ENCODE measurements at places on chromosomes 7 and 10.

DNA sequence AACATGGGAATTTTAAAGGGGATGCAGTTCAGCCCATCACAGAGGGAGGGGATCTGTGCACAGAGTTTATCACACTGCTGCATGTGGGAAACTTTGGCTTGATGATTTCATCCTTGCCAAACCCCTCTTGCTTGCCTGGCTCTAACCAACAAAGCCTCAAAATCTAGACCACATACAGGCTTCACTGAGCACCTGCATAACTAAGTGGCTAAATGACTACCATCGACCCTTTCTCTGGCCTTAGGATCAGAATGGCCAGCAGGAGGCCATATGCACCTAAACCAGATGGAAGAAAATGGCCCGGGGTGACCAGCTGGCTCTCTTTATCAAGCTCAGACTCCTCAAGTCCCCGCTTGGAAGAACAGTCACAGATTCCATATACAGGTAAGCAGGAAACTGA is 15.6 kb upstream of the ZNF25 start:
- no peak for DNase-seq

- peak; percentile 68 for DNase-seq
Observed at GRCh38 chr7:129845178-129845971, 107.4 kb downstream of the UBE2H start.

DNA sequence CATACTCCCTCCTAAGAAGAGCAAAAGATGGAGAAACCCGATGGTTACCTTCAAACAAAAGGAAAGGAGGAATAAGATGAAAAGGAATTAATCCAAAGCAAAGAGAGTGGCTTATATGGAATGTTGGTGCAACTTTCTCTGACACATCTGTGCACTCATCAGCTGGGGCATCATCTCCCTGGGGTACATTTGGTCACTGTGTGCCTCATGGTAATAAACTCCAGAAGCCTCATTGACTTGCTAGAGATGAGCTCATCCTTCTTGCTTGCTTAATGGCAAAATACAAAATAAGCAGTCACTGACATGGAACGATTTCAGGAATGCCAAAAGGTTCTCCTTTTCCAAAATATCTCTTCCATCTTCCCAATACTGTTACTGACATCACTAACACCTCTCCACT is 22.5 kb downstream of the CAV1 start:
- no peak for DNase-seq

DNA sequence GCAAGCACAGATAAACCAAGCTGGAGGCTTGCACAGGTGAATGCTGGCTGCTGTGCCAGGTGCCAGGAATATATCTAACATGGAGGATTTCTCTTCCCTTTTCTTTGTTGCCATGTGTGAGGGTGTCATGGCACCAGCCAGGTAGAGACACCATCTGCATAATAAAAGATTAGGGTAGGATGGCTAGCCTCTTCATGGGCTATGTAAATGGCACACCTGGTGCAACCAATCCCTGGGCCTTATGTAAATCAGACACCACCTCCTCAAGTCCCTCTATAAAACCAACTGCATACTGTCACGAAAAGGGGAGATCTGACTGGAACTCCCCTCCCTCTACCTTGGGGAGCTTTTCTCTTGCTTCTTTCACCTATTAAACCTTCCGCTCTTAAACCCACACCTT is 322.5 kb upstream of the POM121L12 start:
- DNase-seq: no peak

DNA sequence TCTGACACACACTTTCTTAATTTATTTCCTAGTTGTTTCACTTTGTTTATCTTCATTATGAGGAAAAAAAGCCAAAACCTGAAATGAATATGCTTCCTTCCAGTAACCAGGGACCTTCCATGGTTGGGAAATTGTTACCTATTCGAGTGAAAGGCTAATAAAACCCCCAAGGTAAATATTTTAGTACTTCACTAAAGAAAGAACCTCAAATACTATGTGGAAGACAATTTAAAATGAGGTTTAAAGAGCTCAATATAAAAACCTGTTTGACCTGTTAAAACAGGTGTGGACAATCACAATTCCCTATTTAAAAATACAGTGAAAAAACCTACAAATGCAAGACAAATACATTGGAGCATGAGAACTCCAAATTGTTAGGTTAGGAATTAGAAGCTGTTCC is 192.6 kb downstream of the CFTR start:
- DNase-seq: no peak

- DNase-seq: peak; percentile 38
Observed at GRCh38 chr7:387132-388022, 97.4 kb downstream of the FOXL3 start.

DNA sequence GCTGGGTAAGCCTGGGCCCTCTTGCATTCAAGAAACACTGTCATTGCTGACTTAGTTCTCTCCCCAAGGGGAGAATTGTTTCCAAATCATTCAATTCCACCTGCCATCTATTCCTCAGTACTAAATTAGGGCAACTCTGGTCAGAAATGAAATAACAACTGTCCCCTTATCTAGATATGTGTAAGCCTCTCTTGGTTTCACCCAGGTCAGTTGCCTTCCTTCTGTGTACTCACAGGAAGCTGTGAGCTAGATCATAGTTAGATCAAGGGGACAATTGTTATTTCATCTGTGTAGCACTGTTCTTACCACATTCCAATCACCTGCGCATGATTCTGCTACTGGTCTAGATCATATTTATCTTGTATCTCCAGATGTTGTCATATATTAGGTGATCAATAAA is 483.0 kb upstream of the SORCS1 start:
- no peak for DNase-seq

DNA sequence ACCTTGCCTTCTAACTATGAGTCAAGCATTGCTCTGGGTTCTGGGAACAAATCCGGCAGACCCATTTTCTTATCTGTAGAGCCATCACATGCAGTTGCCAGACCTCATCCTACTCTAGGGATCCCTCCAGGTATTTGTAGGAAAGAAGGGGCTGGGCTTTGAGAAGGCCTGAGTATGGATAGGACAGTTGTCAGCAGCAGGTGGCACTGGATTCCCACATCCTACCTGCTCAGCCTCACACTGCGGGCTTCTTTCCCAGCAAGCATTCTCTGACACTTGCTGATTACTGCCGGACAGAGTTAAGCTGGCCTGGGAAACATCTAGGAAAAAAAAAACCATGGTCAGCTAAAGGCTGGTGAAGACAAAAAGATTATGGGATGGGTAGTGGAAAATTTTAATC is 224.1 kb downstream of the CCSER2 start:
- DNase-seq: no peak

- peak; percentile 75 for DNase-seq
Observed at GRCh38 chr10:61899997-61900828, 1.3 kb upstream of the ARID5B start.

GRCh38 chr10:61975391-61975932 is 74.0 kb downstream of the ARID5B start:
- peak; percentile 64 for DNase-seq

- no peak for DNase-seq
Observed at GRCh38 chr7:106339513-106340246, 54.9 kb upstream of the NAMPT start.

- no peak for DNase-seq
Observed at GRCh38 chr10:3951993-3952392, 167.0 kb upstream of the KLF6 start.

- no peak for DNase-seq
Observed at GRCh38 chr7:13032084-13032483, 344.7 kb downstream of the ARL4A start.

DNA sequence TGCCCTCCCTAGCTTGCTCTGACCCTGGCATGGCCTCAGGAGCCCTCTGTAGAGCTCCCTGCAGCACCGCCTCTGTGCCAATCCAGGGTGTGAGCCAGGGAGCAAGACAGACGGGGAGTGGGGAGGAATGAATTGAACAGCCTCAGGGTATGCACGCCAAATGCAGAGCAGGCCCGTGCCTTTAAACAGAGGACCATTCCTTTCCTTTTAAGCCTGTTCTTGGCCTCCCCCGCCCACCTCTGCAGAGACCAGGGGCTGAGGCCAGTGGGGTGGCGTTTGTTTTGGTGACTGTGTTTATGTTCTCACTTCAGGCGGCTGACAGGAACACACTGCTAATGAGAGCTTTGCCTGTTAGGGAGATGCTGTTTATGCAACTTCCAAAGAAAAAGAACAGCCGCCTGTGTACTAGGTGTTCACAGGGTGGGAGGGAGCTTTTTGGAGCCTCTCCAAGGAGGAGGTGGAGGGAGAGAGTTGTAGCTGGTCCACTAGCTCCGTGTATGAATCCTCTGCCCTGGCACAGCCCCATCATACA is 528.1 kb upstream of the DPP6 start:
- DNase-seq: peak; percentile 77

GRCh38 chr10:74433993-74434392 is 283.0 kb downstream of the ADK start:
- DNase-seq: no peak

- peak; percentile 27 for DNase-seq
Observed at GRCh38 chr10:5545011-5545410, 20.2 kb downstream of the CALML3 start.

DNA sequence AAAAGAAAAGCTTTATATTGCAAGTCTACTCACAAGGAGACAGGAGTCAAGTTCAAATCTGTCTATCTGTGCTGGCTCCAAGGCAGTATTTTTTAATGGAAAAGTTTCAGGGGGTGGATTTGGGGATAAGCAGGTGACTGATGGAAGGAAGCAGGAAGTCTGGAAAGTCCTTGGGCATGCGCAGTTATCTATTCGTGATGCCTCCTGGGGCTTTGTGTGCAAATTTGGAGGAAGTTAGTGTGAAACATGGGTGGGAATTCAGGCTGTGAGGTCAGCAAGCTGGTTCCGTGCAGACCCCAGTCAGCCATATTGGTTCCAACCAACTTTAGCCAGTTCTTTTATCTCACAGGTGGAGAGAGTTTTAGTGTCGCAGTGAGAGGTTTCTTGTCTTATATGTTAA is 140.0 kb downstream of the FRMD4A start:
- peak; percentile 19 for DNase-seq

- DNase-seq: no peak
Observed at GRCh38 chr7:123562121-123562520, 4.5 kb upstream of the NDUFA5 start.

GRCh38 chr7:209906-210305 is 17.5 kb downstream of the FAM20C start:
- no peak for DNase-seq

DNA sequence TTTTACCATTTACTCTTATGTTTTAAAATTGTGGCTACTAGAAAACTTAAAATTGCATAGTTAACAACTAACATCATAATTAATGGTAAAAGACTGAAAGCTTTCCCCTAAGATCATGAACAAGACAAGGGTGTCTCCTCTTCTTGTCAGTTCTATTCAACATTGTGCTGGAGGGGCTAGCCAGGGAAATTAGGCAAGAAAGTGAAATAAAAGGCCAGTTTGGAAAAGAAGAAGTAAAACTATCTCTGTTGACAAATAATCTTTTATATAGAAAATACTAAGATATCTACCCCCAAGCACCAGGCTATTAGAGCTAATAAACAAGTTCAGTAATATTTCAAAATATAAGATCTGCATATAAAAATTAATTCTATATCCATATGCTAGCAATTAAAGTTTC is 46.9 kb upstream of the MXI1 start:
- DNase-seq: no peak

DNA sequence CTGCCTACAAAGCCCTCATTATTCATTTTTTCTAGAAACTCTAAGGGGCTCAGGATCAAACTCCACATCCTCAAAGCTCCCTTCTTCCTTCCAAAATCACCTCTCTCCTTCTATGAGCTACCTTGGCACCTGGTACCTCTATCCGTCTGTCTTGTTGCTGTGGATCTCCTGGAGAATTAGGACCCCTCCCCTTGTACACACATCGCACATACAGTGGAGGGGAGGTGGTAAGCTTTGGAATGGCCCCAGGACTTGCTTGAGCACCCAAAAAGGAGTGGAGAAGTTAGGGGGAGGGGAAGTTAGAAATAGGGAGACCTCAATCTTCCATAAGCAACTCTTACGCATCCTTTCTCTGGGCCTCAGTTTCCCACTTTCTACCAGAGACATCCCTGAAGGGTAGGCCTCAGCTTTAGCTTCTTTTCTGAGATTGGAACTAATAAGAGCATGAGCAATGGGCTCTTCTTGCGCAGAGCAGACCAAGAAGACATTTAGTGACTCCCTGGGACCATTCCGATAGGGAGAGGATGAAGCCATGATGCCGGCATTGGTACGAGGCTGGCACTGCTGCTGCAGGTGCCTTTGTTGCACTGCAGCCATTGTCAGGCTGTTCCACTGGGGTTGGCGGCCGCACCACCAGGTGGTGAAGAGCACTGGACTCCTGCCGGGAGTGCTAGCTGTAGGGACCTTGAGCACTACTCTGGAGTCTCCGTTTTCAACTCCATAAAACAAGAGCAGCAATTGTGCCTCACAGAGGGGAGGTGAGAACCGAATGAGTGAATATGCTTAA is 4.5 kb downstream of the CYP26C1 start:
- DNase-seq: no peak

GRCh38 chr10:100970914-100971811 is 1.9 kb downstream of the SEMA4G start:
- DNase-seq: peak; percentile 47

- DNase-seq: no peak
Observed at GRCh38 chr10:113004069-113004618, 54.1 kb downstream of the TCF7L2 start.

- DNase-seq: peak; percentile 76
Observed at GRCh38 chr10:9198611-9199010, 1144.1 kb downstream of the GATA3 start.

DNA sequence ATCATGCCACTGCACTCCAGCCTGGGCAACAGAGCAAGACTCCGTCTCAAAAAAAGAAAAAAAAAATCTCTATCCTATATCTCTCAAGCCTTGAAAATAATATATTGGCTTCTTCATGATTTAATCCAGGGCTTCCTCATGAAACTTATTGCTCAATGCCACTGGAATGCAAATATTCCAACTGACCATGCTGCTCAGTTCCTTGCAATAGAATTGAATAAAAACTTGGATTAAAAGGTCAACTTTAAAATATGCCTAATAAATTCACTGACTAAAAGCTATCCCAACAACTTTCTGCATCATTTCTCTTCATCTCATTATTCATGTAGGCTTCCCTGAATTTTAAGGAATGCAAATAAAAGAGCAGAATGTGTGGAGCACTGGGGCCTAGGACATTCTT is 42.1 kb upstream of the NOBOX start:
- DNase-seq: no peak

GRCh38 chr7:110153222-110153621 is 937.7 kb upstream of the LRRN3 start:
- no peak for DNase-seq

- peak; percentile 75 for DNase-seq
Observed at GRCh38 chr7:50355817-50356178, 51.3 kb downstream of the IKZF1 start.

GRCh38 chr10:506451-507354 is 182.8 kb downstream of the DIP2C start:
- no peak for DNase-seq

Measured in islet precursor cell (in vitro differentiated cells).